Stimulated activated CD4-positive, alpha-beta T cell treated with anti-CD3 and anti-CD28 coated beads, Interleukin-1b, Interleukin-23, amount 100 ng/mL, for 24 hours (primary cell): ENCODE measurements at places on chromosomes 4 and X.

GRCh38 chr4:185716577-185717376, 95.2 kb downstream of the SORBS2 start:
- no peak for DNase-seq

DNA sequence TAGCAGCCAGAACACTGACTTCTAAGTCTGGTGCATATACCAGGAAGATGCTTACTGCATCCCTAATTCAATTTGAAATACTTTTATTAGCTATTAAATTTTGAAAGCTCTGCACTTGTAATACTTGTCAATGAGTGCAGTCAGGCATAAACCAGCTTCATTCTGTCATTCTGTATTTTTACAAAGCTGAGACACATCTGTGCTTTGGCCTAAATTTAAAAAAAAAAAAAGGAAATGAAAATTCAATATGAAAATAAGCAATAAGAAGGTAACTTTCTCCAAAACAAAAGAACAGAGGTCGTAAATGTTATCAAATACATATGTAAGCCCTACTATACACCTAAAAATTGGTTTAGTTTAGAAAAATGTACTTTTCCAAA, 7.0 kb downstream of the SMIM14 start:
- no peak for DNase-seq

DNA sequence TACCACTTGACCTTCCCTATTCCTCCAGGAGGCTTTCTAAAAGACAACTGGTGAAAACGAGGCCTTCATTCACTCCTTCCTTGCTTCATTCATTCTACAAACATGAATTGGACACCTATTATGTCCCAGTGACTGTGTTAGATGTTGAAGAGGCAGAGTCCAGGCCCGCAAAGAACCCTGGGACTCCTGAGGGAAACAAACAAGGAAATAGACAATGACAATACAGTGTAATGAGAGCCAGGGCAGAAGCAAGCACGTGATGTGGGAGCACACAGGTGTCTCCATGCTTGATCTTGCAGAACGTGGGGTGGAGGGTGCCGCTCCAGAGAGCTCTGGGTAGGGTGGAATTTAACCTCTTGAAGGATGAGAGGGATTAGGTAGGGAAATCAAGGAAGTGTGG, 137.6 kb upstream of the KLF3 start:
- DNase-seq, result no peak

DNA sequence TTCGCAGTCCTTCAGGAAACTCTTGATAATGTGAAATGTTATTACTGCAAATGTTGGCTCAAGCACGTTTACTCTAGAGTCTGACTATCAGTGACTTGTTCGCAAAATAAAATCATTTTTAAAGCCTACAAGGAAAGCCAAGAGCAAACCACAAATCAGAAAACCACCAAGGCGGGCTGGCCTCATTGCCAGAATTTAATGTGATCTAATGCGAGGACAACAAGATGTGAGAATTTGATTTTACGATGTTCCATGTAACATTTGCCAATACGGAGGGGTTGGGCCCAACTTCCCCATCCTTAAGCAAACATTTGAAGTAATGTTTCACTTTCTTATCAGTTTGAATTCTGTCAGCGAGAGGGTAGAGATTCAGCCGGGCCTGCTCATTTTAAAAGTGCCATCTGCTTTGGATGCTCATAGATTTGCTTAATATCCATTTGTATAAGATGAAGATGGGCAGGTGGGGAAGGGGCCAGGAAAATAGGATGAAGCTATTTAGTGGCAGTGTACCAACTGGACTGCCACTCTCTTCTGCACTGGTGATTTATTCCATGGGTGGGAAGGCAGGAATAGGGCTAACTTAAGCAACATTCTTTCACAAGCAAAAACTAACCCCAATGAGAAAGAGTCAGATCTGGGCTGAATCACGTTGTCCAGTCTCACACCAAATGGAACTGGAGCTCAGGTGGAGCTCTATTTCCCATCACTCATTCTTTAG, 225.3 kb downstream of the ANAPC10 start:
- no peak for DNase-seq

DNA sequence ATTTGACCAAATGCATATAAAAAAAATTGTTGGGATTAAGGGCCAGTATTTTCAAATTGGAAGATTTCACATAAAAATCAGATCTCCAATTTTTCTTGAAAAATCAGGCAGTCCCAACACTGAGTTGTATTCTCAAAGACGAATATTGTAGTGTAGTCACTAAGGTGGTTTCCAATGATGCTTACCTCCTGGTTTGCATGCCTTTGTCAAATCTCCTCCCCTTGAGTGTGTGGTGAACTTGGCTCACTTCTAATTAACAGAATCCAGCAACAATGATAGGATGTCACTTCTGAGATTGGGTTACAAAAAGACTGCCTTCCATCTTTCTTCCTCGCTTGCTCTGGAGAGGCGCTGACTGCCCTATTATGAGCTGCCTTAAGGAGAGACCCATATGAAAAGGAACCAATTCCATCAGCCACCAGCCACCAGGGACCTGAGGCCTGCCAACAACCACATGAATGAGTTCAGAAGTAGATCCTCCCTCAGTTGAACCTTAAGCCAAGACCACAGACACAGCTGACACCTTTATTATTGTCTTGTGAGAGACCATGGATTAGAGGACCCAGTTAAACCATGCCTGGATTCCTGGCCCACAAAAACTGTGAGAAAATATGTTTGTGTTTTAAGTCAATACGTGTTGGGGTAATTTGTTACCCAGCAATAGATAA, 31.2 kb upstream of the TSPAN5 start:
- DNase-seq, result no peak

GRCh38 chr4:75831856-75832405, 70.3 kb downstream of the PPEF2 start:
- no peak for DNase-seq

DNA sequence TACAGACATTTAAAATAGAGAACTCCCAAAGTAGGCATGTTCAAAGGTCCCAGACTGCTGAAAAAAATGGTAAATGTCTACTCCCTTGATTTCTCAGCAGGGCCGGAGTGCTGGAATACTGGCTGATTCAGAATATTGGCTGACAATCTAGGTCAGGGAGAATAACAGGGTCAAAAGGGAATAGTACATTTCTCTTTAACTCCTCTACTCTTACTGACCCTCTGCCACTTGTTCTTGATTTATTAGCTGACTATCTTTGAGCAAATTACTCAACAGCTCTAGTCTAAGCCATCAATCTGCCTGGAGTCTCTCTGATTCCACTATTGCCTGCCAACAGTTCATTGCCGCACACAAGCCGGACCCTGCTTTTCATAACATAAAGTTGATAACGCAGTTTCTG, 19.7 kb upstream of the NWD2 start:
- no peak for DNase-seq

DNA sequence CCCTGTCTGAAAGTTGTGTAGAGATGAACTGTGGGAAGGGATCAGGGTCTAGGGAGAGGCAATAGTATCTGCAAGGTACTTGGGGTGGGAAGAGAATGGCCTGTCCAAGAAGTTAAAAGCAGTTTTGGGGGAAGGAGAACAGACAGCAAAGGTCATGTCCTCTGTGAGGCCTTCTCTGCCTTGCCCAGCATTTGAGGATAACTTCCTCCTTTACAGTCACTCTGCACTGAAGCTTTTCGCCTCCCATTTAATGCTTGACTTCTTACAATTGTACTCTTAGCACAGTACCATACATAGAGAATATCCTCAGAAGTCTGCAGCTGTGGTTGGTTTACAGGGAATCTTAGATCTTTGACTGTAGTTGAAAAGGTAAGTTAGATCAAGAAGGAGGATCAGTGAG, 121.8 kb upstream of the AP1S2 start:
- DNase-seq, result no peak

DNA sequence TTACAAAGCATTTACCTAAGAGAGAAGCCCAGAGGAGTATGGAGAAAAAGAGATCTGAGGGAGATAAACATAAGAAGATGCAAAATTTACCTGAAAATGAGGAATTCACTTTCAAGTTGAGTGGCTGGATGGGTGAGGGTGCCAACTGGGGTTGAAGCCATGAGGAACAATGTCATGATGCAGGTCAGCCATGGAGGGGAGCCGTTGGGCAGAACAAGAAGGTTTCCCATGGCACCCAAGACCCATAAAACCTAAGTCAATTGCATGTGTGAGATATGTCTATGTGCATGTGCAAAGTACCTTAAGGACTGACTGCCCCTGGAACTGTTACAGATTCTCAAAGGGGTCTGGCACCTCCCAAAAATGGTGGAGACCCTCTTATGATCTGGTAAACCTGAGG, 46.6 kb upstream of the PRRG1 start:
- no peak for DNase-seq

- DNase-seq, result no peak
These were observed 488.6 kb downstream of the KCTD8 start for GRCh38 chr4:43959976-43960375.

DNA sequence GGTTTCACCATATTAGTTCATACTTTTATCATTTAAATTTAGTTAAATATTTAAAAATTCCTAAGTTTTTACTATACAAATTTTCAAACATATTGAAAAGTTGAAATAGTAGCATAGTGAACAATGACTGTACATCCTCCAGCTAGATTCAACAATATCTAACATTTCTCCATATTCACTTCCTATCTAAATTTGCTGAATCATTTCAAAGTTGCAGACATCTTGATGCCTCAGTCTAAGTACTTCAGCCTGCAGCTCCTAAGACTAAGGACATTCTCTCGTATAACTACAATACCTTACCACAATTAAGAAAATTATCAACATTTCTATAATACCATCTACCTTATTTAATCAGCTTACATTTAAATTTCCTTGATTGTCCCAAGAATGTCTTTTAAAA, 132.7 kb downstream of the TMEM164 start:
- DNase-seq, result no peak

DNA sequence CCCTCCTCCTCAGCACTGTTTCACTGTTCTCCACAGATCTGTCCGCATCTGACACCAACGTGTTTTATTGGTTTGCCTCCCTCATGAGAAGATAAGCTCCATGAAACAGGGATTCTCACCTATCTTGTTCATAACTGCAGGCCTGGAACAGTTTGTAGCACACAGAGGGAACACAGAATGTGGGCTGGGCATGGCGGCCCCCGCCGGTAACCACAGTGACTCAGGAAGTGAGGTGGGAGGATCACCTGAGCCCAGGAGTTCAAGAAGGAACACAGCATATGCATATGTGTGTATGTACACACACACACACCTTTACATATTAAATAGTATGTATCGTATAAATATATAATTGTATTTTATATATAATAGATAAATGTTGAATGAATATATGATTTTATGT, 168.6 kb downstream of the AFAP1 start:
- peak; percentile 14 for DNase-seq

GRCh38 chrX:10079231-10079630, 77.5 kb upstream of the CLCN4 start:
- DNase-seq, result no peak

DNA sequence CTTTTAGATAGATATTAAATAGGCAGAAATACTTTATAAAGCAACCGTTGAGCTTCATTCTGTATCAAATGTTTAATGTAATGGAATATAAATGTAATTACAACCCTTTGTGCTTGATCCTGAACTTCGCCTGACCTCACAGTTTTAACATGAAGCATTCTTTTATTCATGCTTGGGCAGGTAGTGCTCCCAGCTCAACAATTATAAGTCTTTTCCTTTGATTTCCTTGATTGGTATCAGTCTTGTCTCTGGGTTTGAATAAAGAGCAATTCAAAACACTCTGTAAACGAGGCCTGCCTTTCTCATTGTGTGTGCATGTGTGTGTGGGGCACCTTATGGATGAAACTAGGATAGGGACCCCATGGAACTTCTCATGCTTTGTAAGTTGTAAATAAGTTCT, 6.8 kb downstream of the METAP1 start:
- DNase-seq, result no peak

DNA sequence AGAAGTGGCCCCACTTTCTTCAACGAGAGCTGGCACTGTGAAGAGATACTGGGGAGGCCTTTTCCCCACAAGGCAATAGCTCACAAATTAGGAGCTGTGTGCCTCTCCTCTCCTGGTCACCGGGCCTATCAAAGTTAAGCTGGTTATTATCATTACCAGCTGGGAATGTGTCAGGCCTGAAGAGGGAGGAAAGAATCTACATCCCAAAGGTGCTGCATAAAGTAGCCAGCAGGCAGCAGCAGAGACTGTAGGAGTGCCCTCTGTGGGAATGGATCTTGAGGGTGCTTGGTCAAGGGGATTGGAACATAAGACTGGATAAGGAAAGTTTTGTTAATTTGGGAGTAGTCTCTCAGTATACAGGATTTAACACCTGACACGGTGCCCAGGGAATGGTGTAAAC, 9.1 kb upstream of the TMPRSS11D start:
- no peak for DNase-seq

- DNase-seq, result no peak
These were observed 108.4 kb downstream of the CHIC2 start for GRCh38 chr4:53956053-53956452.

DNA sequence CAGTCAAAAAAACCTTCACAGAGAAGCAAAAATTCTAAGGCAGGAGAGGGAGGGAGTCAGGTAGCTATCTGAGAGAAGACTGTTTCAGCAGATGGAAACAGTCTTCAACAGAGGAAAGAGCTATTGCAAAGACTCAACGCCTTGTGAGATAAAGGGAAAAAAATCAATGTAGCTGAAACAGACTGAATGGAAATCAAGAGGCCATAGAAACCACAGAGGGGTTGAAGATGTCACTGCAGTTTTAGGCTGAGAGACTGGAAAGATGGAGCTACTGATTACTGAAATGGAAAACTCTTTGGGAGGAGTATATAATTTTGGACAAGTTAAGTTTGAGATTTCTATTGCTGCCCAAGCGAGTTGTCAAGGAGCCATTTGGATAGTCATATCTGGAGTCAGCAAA, 28.4 kb upstream of the CXCL8 start:
- no peak for DNase-seq

DNA sequence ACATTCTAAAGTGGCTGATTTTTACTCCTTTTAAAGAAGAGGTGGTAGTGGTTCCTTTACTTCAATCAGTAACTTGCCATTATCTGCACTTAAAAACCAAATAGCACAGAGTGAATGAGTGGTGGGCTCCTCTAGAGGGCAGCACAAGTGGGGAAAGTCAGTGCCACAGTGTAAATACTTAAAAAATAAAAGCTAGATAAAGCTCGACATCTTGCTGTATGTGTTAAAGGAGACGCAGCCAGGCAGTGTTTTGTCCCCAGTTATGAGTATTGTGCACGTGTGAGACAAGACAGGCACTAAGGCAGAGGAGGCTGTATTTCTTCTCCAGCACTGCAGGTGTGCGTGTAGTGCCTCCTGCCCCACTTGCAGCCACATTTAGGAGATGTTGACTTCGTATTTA, 24.6 kb downstream of the NAP1L5 start:
- no peak for DNase-seq

DNA sequence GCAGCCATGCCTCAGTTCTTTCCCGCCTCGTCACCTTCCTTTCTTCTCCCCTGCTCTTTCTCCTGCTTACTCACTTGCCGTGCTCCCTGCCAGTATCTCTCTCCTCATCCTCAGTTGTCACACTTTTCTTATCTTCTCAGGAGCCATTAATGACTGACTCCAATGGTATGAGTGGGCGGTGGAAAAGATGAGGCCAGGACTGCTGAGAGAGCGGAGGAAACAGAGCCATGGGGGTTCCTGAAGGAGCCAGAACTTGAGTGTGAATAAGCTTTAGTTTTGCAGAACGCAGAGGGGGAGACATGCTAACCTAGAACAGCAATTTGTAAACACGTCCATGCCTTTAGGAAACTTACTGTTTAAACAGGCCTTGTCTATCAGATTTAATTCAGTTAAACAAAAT, 126.5 kb downstream of the CHIC2 start:
- DNase-seq, result no peak

- no peak for DNase-seq
These were observed 729.0 kb upstream of the AADAT start for GRCh38 chr4:170818786-170819185.

GRCh38 chrX:148599404-148599803, 99.0 kb downstream of the AFF2 start:
- DNase-seq, result no peak
